ENCODE measurements at places on chromosomes 5 and 9.

- DNase-seq = no peak
These were observed 120.5 kb upstream of the BOD1 start for GRCh38 chr5:173736923-173737412.

GRCh38 chr5:91272858-91273257 is 110.3 kb downstream of the ARRDC3 start:
- no peak for DNase-seq

DNA sequence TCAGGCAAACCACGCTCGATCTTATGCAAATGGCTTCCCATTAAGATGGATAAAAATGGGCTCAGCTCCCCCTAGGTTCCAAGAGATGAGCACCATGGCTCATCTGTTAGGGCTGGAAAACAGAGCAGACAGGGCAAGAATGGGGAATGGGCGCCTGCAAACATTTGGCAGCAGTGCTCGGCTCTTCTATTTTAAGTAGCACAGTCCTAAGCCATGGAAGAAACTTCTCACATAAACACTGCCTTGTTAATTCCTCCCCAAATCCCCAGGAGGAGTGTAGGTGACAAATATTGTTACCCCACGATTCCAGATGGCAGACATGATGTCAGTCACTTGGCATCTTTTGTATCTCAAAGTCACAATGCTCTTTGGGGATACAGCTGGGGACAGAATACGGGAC is 221.8 kb downstream of the ICE1 start:
- no peak for DNase-seq

GRCh38 chr5:74952406-74952805 is 86.2 kb upstream of the FAM169A start:
- DNase-seq = no peak

- no peak for DNase-seq
These were observed 10.5 kb downstream of the PTTG1 start for GRCh38 chr5:160432196-160432595.

GRCh38 chr5:65776441-65777141 is 54.6 kb downstream of the NLN start:
- DNase-seq = no peak

Data from foreskin keratinocyte (primary cell).